Activated effector memory CD4-positive, alpha-beta T cell treated with anti-CD3 and anti-CD28 coated beads, Interleukin-2, amount 50 U/mL, for 16 hours (primary cell): ENCODE measurements at places on chromosomes 3 and 15.

- DNase-seq, result no peak
Observed at GRCh38 chr3:113565555-113565954, 33.2 kb downstream of the SIDT1 start.

- no peak for DNase-seq
Observed at GRCh38 chr3:125353128-125353527, 22.0 kb downstream of the ZNF148 start.

DNA sequence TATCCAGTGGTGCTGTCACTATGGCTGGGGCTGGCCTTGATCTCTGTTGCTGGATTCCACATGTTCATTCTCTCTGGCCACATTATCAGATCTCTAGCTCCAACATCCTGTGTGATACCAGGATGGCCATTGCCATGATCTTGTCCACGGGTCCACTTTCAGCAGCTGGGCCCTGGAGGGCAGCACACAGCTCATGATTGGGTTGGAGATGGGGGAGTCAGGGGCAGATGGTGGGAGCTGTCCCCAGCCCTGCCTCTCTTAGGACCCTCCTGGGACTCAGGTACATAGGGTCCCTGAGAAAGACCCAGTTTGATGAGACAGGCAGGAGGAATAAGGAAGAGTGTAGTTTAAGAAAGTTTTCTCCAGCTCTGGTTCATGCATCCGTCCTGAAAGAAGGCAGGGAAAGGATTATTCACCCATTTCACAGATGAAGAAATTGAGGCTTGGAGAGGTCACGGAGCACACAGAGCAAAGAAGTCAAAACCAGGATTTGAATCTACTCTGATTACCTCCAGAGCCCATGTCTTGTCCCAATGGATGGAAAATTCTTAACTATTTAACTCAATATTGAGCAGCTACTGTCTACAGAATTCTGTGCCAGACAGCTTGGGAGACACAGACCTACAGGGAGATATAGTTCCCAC is 100.5 kb downstream of the LINGO1 start:
- peak; percentile 30 for DNase-seq

DNA sequence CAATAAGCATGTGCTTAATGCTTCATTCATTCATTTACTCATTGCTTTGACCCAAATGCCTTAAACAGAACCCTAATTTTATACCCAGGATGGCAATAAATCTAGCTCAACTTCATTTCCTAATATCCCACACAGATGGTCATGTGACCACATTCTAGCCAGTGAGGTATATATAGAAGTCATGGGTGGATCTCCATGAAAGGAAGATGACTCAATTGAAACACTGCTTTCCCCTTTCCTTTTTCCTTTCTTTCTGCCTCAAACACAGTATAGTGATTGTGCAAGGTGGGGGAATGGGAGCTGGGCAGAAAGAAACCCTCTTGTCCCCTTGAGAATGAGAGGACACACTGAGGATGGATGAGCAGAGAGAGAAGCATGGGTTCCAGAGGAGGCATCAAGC is 183.5 kb upstream of the PRICKLE2 start:
- DNase-seq, result no peak

DNA sequence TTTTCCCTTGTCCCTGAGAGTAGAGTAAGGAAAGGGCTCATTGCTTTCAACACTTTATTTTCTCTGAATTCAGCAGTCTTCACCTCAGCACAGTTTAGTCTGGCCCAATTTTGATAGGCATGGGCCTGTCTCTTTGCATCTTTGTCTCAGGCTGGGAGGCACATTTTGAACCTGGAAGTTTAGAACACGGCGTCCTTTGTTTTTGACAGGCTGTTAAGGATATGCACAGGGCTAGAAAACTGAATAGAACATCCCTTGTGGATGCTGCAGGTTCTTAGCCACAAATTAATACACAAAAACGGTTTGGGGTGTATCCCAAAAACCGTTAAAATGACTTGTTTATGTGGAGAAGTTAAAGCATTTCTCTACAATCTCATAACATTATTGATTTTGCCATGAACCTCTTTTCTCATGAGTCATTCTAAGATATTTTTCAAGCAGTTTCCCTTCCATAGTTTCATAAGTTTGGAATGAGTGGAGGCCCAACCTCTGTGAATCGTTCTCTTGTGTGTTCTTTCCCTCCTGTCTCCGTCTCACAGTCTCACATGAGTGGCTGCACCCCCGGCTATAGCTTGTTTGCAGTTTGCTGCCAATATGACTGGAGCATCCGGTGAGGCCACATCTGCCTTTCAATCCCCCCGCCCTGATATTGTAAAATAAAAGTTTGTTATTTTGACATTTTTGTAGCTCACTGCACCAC is 192.9 kb upstream of the EIF1B start:
- DNase-seq, result no peak

DNA sequence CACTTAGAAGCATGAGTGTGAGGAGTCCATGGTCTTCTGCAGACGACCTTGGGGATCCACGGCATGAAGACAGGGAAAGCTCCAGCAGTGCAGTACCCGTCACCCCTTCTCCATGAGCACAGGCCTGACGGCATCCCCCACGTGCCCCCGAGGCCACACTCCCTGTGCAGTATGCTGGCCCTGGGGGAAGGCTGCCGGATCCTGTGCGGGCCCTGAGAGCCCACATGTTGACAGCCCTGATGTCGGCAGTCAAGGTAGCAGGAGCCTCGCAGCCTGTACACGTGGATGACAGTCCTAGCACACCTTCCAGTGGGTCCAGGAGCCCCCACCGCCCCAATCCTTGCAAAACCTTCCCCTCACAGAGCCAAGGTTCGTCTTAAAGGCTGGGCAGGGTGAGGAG is 195.3 kb downstream of the ATP10A start:
- no peak for DNase-seq

- no peak for DNase-seq
Observed at GRCh38 chr3:27216955-27217552, 152.1 kb downstream of the NEK10 start.
